SHP77 (cell line): ENCODE measurements at places on chromosomes 16 and 17.

DNA sequence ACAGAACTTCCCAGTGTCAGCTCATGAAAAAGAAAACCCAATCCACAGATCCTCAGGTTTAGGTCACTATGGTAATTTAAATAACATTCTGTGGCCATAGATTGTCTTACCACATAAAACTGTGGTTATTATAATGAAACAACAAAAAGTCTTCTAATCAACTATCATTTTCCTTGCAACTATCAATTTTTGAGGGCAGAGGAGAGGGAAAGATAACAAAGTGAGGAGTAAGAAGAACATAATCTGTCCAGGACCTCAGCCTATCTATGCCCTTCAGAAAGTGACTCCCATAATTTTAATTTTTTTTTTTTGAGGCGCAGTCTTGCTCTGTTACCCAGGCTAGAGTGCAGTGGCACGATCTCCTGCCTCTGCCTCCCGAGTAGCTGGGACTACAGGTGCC is 4.0 kb upstream of the GGNBP2 start:
- DNase-seq: no peak

GRCh38 chr16:11437069-11437468 is 91.8 kb downstream of the RMI2 start:
- DNase-seq: no peak

DNA sequence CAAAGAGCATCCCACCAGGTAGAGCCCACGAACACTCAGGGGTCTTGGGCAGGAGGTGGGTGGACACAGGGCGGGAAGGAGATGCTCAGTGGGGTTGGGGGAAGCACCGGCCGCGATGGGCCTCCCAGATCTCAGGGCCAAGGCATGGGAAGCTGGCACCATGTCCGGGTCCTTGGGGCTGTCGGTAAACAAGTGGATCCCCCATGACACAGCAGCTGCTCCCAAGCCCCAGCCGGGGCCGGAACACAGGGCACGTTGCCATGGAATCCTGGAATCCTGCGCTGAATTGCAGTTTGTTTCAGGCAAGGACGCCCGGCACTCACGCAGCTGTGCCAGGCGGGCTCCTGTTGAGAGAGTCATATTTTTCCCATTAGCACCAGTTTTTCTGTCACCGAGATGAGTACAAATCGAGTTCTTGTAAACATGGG is 23.0 kb upstream of the CHMP6 start:
- DNase-seq: peak; percentile 65

DNA sequence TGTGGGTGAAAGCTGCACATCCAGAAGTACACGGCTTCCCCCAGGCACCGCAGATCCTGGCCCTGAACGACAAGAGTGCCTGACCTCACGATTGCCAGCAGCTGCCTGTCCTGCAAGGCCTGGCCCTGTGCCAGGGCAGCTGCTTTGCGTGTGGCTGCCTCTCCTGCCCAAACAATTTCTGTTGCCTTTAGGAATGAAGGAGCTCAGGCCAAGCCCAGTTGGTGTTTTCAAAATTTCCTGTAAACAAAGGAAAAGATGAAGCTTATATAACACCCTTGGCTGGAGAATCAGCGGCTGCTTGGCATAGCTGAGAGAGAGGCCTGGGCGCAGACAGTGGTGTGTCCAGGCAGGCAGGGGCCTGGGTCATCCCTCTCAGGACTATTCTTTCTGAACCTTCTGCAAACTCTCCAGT is 11.7 kb upstream of the SLC47A2 start:
- peak; percentile 99 for DNase-seq

DNA sequence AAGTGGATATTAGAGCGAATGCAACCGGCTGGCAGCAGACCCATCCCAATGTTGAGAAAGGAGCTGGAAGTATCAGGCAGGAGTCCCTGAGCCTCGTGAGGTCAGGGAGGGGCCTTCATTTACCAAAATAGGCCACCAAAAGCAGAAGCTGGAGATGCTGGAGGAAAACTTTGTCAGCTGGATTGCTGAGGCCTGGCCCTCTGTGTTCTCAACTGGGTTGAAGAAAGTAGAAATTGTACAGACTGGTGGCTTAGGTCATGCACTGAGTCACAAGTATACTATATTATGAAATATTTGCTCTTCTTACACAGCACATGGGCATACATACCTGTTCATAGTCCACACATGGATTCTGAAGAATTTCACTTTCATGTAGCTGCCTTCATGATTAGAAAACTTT is 23.2 kb upstream of the TEKT3 start:
- DNase-seq: no peak

GRCh38 chr16:80084614-80085013 is 456.2 kb upstream of the DYNLRB2 start:
- peak; percentile 13 for DNase-seq

GRCh38 chr16:62692685-62693084 is 656.4 kb upstream of the CDH8 start:
- no peak for DNase-seq

- DNase-seq: peak; percentile 60
Measured at GRCh38 chr16:74743668-74744299, 30.8 kb downstream of the FA2H start.

DNA sequence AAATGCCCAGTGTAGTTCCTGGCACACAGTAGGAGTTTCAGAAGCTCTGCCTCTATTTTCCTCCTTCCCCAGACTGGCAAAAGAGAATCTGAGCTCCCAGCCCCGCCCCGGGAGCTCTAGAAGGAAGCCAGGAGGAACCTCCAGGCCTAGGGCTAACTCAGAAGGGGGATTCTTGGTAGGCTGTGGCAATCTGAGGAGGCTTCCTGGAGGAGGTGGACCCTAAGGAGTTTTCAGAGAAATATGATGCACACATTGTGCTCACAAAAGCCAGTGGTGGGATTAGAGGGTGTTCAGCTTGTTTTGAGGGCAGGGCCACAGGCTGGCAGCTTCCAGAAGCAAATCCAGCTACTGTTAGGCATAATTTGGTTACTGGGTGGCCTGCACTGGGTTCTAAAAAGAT is 10.0 kb downstream of the ADGRG1 start:
- no peak for DNase-seq

DNA sequence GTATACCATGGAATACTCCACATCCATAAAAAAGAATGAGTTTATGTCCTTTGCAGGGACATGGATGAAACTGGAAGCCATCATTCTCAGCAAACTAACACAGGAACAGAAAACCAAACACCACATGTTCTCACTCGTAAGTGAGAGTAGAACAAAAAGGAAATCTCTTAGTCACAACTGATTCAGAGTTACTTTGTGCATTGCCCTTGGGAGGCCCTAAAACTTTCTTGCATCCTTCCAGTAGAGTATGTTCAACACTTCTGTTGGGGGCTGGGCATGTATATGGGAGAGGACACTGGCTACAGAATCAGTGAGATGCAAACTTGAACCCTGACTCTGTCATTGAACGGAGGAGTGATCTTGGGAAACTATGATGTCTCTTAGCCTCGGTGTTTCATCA is 147.4 kb upstream of the IRX5 start:
- DNase-seq: no peak

DNA sequence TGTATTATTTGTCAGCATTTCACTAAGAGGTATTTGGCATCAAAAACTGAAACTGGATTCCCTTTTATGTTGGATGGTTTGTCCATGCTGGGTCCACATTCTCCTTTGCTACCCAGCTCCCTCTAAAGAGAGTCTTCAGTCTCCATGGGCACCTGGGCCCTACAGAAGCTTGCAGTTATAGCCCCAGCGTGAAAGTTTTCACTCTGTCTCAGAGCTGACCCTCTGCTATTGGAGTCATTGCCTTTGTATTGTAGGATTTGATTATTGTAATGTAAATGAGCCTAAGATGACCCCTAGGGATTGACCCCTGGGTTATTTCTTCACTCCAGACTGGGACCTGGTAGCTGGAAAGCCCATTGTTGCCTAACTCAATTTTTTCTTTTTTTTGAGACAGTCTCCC is 1026.5 kb upstream of the EEF2KMT start:
- no peak for DNase-seq

- DNase-seq: no peak
Measured at GRCh38 chr16:86075839-86076440, 177.0 kb downstream of the IRF8 start.

DNA sequence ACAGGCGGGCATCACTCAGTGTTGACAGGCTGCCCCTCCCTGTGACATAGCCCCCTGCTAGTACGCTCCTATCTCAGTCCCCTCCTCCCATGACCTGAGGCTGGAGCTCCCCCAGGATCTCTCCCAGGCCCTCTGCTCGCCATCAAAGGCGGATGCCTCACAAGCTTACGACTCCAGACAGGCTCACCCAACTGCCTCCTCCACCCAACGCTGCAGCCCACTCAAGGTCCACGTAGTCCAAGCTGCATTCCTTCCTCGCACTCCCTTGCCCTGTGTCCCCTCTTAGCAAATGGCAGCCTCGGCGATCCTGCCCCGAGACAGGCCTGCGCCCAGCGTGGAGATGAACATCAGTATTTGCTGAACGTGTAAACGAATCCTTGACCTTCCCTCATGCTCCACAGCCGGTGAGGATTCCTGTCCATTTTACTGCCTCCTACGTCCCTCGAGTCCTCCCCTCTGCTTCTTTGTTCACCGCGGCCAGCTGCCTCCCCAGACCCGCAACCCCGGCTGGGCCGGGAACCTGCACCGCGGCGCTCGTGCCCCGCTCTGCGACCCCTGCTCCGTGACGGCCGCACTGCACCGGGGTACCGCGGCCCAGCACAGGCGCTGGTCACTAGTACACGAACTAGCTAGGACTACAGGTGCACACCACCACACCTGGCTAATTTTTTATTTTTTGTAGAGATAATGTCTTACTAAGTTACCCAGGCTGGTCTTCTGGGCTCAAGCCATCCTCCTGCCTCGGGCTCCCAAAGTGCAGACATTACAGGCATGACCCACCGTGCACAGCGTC is 838 bp upstream of the TMEM97 start:
- DNase-seq: peak; percentile 9

DNA sequence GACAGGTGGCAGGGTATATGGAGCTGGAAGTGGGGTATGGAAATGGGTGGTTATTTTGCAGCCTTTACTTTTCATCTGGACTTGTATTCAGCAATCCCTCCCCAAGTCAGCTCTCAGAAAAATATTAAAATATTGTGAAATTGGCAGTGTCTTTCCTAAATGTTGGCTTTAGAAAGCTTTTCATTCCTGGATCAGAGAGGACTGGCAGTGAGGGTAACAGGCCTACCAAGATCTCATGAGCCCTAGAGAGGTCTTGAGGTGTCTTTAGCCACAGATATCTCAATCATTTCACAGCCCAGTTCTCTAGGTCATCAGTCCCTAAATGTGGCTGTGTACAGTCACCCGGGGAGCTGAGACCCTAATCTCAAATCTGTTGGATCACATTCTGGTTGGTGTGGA is 22.5 kb downstream of the SLC7A6OS start:
- DNase-seq: no peak

DNA sequence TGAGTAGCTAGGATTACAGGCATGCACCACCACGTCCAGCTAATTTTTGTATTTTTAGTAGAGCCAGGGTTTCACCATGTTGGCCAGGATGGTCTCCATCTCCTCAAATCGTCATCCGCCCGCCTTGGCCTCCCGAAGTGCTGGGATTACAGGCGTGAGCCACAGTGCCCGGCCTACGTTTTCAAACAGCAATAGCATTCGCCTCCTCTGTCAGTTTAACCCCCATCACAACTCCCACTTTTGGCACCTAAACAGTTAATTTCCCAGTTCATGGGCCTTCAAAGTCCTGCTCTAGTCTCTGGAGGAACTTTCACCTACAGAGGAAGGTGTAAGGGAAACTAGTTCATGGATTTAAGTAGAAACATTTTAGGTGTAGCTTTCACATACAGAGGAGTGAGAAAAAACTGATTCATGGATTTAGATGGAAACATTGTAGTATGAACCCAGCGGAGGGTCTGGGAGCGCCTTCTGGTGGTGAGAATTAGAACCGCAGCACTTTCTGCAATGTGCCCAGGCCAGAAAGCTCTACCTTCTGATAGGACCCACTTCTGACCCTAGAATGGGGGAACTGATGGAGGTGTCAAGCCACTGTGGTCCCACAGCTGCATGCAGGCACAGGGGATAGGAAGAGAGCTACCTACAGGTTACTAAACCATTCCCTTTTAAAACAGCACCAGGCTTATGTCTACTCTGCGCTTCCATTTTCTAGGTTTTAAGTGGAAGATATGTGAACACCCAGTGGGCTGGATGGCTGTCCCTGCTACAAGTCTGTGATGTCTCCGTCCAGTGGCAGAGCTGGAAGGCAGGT is 12.0 kb upstream of the MEOX1 start:
- DNase-seq: peak; percentile 31

DNA sequence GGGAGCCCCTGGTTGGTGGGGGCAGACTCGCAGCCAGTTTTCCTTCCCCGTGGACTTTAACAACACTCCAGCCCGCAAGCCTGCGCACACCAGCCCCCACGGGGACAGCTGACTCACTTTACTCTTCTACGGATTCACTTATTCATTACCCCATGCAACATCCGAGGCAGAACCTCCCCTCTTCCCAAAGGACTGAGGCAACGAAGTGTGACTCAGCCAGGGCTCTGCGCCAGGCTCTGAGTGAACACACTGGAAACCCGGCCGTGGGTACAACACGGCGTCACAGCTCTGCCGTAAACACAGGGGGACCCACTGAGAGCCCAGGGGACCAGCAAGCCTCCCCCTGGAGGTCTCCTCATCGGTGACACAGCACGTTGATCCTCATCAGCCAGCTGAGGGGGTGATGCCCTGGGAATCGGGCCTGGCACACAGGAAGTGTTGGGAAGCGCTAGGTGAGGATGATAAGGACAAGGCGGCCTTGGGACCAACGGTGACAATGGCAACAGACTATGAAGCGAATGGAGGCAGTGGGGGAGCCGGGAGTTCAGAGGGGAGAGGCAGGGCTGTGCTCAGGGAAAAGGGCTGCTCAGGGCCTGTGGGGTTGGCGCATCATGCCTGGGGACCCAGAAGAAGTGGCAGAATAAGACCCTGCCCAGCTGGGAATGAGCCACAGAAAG is 14.6 kb downstream of the COTL1 start:
- DNase-seq: peak; percentile 40

DNA sequence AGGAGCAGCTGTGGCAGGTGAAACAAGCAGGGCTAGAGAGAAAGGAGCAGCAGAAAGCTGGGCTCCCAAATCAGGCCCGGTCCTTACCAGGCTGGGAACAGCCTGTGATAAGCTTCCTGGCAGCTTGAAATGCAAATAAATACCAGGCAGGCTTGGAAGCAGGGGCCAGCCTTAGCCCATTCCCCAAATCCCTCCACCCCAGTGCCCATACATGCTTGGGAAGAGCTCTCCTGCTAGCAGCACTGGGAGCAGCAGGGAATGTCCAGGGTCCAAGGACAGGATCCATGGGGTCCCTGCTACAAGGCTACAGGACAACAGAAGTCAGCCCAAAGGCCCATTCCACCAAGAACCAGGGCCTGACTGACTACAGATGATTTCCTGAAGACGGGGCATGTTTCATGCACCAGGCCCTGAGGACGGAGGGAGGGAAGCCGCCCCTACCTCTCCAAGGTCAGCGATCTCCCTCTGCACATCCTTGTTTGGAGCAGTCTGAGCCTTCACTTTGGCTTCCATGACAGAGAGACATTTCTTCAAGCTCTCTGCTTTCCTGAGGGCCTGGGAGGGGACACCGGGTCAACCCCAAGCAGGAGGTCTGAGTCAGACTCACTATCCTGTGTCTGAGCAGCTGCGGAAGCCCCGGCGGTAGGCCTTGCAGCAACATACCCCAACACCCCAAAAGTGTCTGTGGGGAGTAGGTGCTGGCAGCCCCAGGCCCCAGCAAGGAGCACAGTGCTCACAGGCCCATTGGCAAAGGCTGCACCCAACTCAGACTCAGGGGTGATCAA is 2.6 kb upstream of the EXOSC6 start:
- DNase-seq: no peak
